Activated CD4-positive, alpha-beta memory T cell treated with anti-CD3 and anti-CD28 coated beads, Interleukin-2, amount 10 ng/mL, durations not matched to agents 7 days and 5 days (primary cell): ENCODE measurements at places on chromosomes 5 and 9. TPM values are rescaled to one million over a fixed set of nuclear protein-coding genes. Genes with fewer than 3 reads are reported as not detected.

Gene GLDC
- total RNA-seq: 4.2 TPM

Gene NPR3
- not detected for total RNA-seq

Gene NTNG2
- total RNA-seq: 7.3 TPM

Gene PHYHD1
- total RNA-seq: 1.4 TPM

Gene RASGEF1C
- total RNA-seq: not detected

Gene TAF1L
- total RNA-seq: 0.05 TPM

Gene PDE6A
- total RNA-seq: not detected

Gene BHMT2
- total RNA-seq: not detected

Gene MIGA2
- 36.5 TPM for total RNA-seq

Gene PCDHGA6
- 0.10 TPM for total RNA-seq

Gene SPINK4
- total RNA-seq: not detected

Gene IL17B
- total RNA-seq: not detected

Gene EIF4E1B
- not detected for total RNA-seq

Gene IFNB1
- 0.68 TPM for total RNA-seq

Gene BAAT
- total RNA-seq: not detected

Gene GRM6
- total RNA-seq: not detected

Gene MLANA
- total RNA-seq: not detected

Gene FBN2
- total RNA-seq: not detected

Gene GHR
- total RNA-seq: not detected

Gene NUTM2G
- total RNA-seq: not detected

Gene ARL14EPL
- total RNA-seq: not detected

Gene PCDHB10
- not detected for total RNA-seq

Gene OBP2B
- not detected for total RNA-seq

Gene ZDHHC21
- total RNA-seq: 7.5 TPM

Gene DIAPH1
- 317 TPM for total RNA-seq

Gene THBS4
- total RNA-seq: 2.2 TPM

Gene PRLR
- total RNA-seq: not detected

Gene BNC2
- not detected for total RNA-seq

Gene SLC27A6
- not detected for total RNA-seq

Gene GRPEL2
- total RNA-seq: 43.8 TPM

Gene RGS7BP
- not detected for total RNA-seq

Gene NDUFS4
- total RNA-seq: 55.6 TPM

Gene FOXD4
- 0.20 TPM for total RNA-seq

Gene ACOT12
- not detected for total RNA-seq

Gene SPAAR
- not detected for total RNA-seq

Gene ADAMTSL1
- total RNA-seq: not detected
